ENCODE measurements at places on chromosomes 3 and 15.

- no peak for DNase-seq
Measured at GRCh38 chr3:84039099-84039498, 919.7 kb upstream of the CADM2 start.

GRCh38 chr3:170563712-170564423 lies 22.0 kb downstream of the SLC7A14 start:
- DNase-seq = no peak

DNA sequence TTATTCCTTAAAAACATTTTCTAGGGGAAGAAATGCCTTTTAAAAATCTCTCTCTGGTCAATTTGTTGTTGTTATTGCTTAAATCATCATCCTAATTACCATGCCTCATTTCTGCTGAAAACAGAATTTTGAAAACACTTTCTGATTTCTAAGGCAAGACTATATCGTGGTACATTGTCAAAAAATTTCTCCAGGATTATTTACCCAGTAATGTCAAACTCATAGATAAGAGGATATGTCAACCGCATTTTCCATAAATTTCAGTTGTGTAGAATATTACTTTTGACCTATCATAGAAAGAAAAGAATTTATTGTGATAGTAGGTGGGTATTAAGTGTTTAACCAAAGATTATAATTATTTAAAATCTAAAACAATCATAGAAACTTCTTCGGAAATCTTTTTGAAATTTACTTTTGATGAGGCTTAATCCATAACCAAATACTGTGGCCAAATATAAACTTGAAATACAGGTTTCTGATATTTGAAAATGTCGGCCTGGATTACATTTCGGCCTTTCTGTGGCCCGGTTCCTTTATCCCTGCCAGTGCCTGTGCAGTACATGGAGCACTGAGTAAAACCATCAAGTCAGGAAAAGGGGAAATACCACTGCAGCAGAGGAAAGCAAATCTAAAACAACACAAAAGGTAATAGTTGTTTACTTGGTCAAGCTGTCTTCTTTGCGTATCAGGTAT lies 173.4 kb downstream of the MYRIP start:
- no peak for DNase-seq

GRCh38 chr15:42056934-42057798 lies 36.3 kb upstream of the PLA2G4E start:
- DNase-seq = peak; percentile 32

GRCh38 chr3:84961521-84962255 lies 2.9 kb downstream of the CADM2 start:
- DNase-seq = peak; percentile 22

- DNase-seq = no peak
Measured at GRCh38 chr15:38438031-38438986, 15.6 kb upstream of the FAM98B start.

- DNase-seq = no peak
Measured at GRCh38 chr3:101857301-101857741, 8.0 kb downstream of the NFKBIZ start.

Measured in occipital lobe (tissue), 3 donors.